NCI-H2081 (cell line): ENCODE measurements at places on chromosomes 11 and 22.

GRCh38 chr22:32226326-32227104 lies 21.6 kb upstream of the RFPL2 start:
- DNase-seq = no peak

DNA sequence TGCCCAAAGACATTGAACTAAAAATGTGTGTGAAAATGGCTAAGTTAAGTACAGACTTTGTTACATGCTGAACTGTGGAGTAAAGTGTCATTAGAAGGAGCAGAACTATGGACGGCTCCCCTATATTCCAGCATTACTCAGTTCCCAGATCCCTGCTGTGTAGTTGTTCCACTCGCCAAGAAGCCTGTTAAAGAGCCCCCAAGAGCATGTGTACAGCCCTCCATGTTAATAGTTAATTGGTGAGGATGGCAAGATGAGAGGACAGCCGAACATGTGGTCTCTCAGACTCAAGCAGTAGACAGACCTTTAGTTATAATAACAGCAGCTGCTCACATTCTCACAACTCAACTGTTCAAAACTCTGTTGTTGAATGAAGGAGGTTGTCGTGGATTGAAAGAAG lies 127.4 kb downstream of the ELP4 start:
- no peak for DNase-seq

- DNase-seq = no peak
These were observed 75.8 kb downstream of the RNF169 start for GRCh38 chr11:74824285-74824982.

DNA sequence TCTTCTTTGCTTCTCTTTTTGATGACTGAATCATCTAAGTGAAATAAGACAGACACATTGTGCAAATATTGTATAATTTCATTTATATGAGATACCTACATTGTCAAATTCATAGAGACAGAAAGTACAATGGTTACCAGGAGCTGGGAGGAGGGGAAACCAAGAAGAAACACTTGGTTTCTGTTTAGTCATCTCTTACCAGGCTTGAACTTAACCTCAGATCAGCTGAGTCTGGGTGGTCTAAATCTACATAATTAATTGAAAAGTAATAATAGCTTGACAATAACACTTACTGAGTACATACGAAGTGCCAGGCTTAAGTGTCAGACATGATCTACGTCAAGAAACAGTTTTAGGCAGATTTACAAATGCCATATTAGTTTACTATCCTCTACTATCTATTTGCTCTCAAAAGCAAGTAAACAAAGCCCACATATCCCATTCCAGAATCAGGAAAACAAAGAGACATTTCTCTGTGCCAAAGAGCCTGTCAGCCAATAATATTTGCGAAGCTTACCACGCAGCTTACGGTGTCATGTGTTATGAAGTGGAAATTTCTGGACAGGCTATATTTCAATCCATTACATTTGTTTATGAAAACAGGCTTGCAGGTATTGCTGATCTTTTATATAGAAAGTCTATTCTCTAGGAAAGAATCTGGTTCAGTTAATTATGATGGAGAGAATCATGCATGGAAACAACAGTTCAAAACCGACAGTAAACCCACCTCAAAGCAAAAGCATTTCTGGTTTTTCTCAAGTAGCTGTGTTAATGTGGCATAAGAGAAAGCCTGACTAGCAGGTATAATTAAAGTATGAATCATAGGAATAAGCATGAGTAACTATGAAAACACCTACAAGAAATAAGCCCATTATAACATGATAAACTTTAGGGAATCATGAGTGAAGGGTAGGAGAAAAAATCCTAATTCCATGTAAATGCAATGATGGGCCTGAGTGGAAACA lies 2.7 kb upstream of the ARHGAP42 start:
- no peak for DNase-seq

DNA sequence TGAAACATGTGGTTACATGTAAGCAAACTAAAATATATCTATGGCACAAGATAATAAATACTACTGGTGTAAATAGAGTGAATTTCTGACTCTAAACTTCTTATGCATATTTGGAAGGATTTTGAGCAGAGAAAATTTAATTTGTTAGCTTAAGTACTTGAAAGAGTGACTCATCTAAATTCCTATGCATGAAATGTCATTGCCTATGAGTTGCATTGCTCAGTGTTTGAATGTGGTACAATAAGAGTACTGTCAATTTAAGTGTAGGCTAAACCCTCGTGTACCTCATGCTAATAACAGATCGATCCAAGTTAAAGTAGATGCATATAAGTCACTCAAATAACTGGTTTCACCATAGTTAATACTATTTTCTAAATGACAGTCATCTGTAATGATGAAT lies 5.3 kb upstream of the CARD18 start:
- no peak for DNase-seq
